ENCODE measurements at places on chromosomes 5 and 9.
A peak's percentile ranks its signal among the peaks of the same experiment; 100 is the strongest.

GRCh38 chr5:125778791-125779190 is 644.4 kb upstream of the GRAMD2B start:
- no peak for DNase-seq

DNA sequence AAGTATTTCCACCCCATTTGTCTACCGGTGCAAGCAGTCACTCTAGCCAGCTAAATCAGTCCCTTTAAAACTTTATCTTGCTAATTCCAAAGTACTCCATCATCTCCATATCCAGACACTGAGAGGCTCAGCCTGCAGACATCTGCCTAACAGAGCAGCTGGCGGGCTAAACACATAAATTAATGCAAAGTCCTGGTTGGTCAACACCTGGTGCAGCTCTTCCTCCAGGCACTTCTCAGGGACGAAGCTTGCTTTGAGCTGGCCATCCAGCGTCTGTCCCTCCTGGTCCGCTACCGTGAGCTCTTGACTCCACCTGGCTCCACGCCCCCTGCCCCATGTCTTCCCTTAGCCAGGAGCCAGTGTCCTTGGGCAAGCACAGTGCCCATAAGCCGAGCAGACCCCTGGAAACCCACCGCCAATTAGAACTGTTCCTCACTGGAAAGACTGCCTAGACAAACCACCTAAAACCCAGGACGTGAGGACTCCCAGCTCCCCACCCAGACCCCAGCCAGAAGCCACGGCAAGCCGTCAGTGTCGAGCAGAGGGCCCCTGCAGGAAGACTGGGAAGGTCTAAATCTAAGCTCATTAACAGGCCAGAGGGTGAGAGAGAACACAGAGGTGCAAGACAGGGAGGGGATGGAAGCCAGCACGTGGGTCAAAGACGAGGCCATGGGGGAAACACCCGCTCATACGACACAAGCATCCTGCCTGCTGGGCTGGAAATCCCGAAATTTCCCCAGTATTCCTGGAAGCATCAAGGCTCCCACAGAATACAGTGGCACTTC is 120.0 kb downstream of the COL23A1 start:
- DNase-seq, result no peak

GRCh38 chr9:128902351-128903078 is 18.3 kb upstream of the PHYHD1 start:
- no peak for DNase-seq

DNA sequence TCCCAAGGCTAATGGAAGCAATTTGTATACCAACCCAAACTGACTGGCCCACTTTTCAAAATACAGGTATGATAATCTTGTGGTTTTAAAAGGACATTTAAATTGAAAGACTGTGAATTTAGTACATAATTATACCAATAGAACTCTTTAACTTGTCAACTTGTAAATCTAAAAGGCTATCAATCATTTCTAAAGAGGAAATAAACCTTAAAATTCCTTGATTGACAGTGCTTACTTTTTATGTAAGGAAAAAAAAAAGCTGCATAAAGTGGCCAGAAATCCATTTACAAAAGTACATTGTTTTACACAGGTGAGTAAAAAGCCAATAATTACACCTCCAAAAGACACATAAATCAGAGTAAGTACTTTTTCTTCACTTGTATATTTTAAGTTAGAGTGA is 367.4 kb downstream of the EBF1 start:
- no peak for DNase-seq

DNA sequence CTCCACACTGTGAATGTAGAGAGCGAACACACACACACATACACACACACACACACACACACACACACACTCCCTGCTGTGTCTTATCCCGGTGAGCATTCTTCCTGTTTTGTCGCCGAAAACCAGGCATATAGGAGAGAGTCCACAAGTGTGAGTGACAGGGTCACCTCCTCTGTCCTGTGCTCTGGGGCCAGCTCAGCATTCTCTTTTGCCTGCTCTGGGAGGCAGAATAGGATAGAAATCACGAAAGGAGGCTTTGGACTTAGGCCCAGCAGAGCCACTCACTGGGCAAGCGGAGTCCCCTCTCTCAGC is 3.0 kb downstream of the LAMC3 start:
- no peak for DNase-seq

DNA sequence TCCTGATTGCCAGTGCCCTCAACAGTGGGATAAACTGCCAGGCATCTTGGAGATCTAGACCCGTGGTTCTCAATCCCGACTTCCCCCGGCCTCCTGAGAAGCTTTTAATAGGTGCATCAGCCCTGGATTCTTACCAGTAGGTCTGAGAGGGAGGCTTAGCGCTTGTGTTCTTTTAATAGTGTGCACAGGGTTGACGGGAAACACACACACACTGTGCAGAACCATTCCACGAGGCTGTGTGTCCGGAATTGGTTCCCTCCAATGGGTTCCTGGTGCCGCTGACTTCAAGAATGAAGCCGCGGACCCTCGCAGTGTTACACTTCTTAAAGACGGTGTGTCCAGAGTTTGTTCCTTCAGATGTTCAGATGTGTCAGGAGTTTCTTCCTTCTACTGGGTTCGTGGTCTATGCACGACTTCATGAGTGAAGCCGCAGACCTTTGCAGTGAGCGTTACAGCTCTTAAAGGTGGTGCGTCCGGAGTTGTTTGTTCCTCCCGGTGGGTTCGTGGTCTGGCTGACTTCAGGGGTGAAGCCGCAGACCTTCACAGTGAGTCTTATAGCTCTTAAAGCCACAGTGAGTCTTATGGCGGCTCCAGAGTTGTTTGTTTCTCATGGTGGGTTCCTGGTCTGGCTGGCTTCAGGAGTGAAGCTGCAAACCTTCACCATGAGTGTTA is 46.6 kb upstream of the PRSS3 start:
- DNase-seq, result no peak

DNA sequence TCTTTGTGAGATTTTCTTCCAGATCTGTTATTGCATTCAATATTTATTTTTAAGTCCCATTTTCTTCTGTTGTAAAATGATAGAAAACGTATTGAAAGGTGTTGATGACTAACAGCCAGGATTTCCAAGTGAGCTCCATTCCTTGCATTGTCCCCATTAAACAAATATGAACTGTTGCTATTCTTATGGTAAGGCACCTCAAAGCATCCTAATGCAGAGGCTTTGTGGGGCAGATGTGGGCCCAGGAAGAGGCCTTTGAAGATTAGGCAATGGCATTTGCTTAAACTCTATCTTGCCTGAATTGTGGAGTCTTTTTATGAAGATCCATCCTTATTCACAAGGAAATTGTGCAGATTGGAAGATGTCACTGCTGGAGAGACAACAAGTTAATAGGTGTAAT is 38.9 kb downstream of the NTRK2 start:
- no peak for DNase-seq

DNA sequence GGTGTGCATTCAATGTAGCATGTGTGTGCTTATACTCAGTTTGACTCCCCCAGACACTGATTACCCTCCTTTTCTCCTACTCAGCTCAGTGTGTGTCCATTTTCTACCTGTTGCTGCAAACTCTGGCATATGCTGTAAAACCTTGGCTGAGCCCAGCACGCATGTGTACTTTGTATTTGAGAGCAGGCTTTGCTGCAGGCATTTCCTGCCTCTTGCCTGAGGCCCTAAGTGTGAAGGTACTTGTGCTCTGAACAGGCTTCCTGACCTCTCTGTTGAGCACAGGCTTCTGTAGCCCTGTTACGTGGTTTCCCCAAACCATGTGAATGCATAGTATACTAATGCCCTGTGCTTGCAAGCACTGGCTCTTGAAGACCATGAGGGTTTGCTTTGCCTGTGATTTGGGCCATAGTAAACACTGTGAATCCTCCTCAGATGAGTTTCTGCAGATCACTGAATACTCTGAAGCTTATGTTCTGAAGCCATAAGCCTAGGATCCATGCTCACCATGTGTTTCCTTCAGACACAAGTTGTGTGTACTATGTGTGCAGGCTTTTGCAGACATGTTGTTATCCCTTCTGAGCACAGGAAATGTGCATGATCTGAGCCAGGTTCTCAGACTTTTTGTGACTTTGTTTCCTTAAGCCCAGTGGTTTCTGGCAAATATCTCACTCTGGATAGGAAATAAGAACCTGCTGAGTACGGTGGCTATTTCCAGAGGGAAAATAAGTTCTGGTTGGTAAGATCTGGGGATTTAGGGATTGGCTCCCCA is 124.9 kb upstream of the RUSC2 start:
- no peak for DNase-seq

DNA sequence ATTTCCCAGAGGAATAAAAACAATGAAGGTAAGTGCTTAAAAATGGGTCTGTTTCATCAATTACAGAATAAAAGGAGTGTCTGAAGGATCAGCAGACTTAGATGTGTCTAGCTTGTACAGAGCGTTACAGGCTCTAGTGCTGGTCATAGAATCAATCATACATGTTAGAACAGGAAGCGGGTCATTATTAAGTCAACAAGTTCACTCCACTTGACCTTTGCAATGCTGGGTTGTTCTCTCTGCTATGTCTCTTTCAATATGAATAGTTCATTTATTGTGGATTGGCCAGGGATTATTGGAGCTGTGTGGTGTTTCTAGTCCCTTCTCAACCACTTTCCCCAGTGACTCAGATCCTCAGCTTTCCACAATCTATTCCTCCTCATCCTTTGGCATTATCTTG is 20.7 kb upstream of the EGFLAM start:
- no peak for DNase-seq

DNA sequence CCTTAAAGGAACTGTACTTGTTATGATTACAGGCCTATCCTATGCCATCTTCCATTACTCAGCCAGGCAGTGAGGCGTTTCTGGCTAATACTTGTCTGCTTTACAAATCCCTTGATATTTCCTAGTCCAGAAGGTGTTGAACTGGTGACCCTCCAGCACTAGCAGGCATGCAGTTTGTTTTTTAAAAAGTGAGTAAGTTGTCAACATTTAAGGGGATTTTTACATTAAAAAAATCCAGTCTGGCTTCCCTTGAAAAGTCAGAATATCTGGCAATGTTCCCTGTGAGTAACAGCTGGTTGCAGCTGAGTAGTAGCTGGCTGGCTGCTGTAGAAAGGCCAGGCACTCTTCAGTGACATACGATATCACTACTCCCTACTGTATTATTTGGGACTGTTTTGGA is 21.8 kb downstream of the GRIN3A start:
- DNase-seq, result peak; percentile 78
